ENCODE measurements at places on chromosomes 12 and 14.

DNA sequence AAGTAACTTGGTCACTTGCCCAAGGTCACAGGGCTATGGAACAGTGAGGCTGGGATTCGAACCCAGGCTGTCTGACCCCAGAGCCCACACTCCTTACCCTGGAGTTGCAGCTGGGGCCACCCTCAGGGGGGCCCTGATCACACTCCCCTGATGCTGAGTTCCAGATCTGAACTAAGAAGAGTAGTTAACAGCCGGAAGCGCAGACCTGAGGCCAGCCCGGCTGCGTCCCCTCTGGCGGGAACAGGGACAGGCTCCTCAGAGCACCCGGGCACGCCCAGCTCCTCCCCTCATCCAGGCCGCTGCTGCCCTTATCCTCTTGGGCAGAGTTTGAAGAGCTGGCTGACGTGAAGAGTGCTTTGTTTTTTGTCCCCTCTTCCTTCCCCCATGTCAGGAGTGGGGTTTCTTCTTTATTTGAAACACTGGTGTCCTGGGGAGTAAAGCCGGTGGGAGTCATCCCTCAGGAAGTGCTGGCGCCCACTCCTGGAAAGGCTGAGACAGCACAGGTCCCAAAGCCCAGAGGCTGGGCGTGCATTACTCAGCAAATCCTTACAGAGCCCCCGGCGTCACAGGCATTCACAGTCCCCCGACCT lies 8.7 kb downstream of the PHB2 start:
- peak; percentile 76 for DNase-seq

GRCh38 chr12:49059299-49060171 lies 1.1 kb downstream of the KMT2D start:
- DNase-seq, result peak; percentile 16

DNA sequence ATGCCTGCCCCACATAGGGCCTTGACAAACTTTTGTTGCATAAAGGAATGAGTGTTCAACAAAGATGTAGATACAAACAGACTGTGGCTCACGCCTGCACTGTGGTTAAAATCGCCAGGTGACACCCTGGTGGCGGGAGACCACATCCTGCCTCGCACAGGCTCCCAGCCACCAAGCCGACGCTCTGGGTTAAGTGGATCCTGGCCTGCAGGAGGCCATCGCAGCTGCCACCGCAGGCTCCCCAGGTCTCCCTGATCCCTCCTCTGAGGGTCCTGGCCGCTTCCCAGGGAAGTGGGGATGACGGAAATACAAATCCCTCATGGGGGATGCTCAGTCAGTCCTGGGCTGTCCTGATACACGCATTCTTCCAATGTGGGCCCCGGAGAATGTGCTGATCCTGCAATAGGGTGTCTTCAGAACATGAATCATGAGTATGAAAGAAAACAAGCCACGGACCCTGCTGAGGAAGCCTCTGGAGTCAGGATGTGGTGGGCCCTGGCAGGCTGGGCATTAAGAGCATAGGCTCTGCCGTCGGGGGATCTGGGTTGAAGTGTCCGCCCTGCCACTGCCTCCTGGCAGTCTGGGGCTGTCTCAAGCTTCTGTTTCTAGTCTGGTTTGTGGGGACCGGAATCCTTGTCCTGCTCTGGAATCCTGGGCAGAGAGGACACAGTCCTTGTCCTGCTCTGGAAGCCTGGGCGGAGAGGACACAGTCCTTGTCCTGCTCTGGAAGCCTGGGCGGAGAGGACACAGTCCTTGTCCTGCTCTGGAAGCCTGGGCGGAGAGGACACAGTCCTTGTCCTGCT lies 53.5 kb upstream of the BEGAIN start:
- DNase-seq, result peak; percentile 61

DNA sequence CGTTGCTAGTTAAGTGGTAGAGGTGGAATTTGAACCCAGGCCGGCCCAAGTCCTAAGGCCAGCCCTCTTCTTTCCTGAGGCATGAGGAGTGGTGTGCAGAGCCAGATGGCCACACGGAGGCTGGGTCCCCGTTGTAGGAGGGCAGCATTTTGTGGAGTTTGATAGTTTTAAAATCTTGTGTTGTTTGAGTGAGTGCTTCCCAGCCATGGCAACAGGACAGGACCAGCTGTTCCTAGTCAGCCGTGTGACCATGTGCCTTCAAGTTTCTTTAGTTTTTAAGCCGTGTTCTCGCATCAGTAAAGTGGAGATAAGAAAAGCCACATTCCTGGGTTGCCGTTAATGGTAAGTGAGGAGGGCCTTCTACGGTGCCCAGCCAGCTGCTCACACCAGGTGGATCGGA lies 44.4 kb downstream of the UBE3B start:
- DNase-seq, result no peak

DNA sequence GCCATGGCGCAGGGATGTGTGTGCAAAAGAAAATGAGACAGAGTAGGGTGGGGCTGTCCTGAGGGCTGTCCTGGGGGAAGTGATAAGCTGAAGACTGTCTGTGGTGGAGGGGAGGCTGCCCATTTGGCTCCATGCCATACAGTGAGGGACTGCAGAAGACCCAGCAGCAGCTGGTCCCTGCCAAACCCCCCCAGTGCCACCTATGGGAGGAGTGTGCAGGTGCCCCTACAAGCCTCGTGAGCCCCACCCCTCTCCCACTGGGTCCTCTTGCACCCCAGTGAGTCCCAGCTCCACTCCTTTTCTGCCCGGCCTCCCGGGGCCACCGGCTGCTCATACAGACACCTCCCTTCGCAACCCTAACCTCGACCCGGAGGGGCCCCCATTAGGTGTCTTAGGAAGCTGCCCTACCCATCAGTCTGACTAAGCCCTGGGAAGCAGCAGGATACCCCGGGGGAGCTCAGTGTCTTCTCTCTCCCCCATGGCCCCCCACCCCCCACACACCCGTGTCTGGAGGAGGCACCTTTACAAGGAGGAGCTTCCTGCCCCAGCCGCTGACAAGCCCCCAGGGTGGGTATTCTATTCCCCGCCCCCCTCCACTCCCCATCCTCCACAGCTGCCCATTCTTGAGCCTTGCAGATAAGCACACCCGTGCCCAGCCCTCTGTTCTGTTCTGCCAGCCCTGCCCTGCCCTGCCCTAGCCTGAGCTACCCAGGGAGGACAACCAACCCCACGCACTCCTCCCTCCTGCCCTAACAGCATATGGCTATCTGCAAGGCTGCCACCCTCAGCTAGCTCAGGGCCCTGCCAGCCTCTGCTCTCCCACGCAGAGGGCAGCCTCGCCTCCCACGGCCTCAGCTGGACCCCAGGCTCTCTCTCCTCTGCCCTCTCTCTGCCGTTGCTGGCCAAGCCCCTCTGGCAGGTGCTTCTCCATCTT lies 41.9 kb downstream of the SLC6A12 start:
- DNase-seq, result no peak

DNA sequence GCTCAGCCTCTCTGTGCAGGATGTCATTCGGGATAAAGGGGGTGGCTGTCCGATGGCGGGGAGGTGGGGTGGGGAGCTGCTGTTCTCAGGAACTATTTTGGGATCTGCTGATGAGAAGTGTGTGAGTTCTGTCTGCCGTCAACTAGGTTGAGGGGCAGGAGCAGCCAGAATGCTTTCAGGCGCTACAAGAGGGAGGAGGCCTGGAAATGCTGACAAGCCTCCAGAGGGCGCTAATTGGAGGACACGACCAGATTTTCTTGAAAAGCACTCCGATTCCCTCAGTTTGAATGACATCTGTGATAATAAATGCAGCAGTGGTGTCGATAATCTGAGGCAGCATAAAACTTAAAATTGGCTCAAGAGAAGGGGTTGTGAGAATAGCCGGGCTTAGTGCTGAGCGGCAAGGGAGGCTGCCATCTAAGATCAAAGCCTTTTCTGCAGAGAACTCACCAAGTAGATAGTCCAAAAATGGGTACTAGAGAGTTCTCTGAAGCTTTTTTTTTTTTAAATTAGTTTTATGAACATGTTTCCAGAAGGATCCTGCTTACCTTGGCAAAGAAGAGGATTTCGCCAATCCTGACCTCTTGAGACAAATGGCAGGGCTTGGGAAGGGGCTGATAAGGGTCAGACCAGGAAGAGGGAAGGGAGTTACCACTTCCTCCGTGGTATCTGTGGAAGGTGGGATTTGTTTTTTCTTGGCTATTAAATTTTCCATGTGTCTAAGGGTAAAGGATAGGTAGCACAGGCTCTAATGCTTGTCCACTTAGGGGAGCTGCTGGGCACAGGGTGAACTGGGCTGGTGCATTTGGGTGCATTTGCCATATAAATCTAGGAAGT lies 94.4 kb downstream of the CRACR2A start:
- no peak for DNase-seq

- DNase-seq, result no peak
Measured at GRCh38 chr14:77640756-77641533, 24.5 kb upstream of the SPTLC2 start.

DNA sequence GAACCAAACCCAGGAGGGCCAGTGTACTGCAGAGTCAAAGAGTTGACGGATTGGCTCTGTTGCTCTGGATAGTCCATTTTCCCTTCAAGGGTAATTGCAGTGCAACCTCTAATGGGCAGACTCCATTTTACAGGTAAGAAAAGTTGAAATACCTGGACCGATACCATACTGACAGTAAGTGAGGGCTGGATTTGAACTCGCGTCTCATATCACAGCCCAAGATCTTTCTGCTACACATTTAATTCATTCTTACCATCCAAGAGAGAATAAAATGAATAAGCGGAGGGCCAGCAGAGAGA lies 356 bp upstream of the ZC3H14 start:
- DNase-seq, result no peak

GRCh38 chr14:90547250-90547649 lies 150.4 kb downstream of the CALM1 start:
- no peak for DNase-seq

DNA sequence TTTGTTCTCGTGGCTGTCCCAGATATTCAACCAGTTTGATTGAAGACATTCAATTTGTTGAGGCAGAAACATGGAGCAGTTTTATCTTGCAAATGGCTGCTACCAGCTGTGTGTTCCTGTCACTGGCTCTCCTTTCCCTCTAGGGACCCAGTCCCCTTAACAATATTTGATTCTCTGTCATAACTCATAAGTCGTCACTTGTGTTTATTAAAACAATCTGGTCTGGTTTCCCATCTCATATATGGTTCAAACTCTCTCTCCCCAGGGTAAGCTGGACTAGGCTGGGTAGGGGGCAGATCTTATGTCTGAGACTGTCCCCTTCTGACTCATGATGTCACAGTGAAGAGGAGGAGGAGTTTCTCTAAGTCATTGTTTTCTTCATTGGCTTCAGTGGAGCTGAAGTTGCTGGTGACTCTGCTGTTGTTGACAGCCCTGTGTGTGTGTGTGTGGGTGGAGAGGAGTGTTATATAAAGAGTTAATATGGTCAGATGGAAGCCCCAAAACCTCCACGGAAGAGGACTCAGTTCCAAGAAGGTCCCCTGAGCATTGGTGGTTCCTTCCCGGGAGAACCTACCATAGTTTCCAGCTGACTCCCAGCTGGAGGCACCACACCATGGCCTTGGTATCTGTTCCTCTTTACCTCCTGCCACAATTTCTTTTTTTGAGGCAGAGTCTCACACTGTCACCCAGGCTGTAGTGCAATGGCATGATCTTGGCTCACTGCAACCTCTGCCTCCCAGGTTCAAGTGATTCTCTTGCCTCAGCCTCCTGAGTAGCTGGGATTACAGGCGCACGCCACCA lies 16.1 kb upstream of the GNG2 start:
- no peak for DNase-seq

DNA sequence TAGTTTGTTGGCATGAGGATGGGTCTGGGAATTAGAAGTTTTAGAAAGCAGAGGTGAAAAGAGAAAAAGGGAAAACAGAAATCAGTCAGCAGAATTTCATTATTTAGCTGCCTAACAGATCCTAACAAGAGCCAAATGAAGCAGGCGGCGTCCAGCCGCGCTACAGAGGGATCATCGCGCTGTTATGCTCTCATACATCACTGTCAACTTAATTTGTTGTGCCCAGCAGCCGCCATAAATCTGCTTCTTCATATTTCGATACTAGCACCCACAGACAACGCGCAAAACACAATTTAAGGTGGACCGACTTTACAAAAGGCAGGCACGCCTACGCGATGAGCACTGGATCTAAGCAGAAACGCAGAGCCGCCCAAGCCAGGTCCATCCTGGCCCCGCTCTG lies 66.7 kb downstream of the SETD3 start:
- no peak for DNase-seq

DNA sequence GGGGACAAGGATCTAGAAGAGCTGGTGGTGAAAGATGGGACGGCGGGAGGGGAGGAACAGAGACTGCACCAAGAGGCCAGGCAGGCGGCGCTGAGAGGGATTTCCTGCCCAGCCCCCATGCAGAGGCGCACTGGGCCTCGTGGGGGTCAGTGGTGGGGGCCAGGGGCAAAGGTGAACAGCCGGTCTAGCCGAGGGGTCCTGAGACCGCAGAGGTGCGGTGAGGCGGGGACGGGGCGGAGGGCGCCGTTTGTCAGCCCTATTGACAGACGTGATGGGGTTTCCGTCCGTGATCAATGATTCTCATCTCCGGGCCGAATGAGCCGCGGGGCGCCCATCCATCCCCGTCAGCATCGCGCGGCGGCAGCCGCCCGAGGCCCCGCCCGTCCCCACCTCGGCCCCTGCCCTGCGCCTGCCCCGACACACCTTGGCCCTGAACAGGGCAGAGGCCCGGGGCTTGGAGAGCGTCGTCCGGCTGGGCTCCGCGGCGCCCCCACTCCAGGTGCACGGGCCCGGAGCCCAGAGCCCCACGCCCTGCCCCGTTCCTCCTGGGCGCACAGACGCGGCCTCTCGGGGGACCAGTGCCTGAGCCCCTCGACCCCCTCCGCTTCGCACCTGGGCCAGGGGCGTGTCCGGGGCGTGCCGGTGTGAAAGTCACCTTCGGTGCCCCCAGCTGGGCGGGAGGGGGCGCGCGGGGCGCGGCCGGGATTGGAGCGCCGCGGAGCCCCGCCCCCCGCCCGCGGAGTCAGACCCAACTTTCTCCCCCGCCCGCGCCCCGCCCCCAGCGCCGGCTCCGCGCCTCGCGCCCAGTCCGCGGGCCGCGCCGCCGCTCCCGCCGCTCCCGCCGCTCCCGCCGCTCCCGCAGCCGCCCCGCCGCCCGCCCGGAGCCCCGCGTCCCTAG lies at the start of gene NXPH4:
TSS of gene NXPH4 (plus strand) at position 781 of the 898 bp plus-strand sequence. CDS start 176 bp downstream, outside the sequence.
- peak; percentile 22 for DNase-seq

GRCh38 chr12:3353621-3354020 lies 137.4 kb upstream of the PRMT8 start:
- DNase-seq, result no peak

GRCh38 chr14:50344116-50344775 lies 32.1 kb downstream of the DMAC2L start:
- no peak for DNase-seq

DNA sequence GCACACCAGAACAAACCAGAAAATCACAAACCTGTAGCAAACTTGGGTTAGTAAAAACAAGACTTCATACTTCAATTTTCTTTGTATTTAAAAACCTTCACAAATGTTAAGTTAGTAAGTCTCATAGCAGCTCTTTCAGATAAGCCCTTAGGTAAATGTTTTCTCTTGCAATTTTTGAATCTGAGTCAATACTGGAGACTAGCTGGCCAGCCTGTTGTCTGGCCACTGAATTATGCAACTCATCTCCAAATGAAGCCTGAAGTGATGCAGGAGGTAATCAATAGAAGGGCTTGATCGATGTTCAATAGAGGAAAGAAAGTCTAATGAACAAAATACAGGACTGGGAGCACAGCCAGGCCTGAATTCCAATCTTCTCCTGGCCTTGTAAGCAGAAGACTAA lies 465.2 kb downstream of the LRIG3 start:
- DNase-seq, result no peak

- DNase-seq, result no peak
Measured at GRCh38 chr14:24785698-24786097, 151.7 kb upstream of the GZMB start.

Measured in SHP77 (cell line).